ENCODE measurements at places on chromosomes 5 and 9. TPM values are rescaled to one million over a fixed set of nuclear protein-coding genes. Genes with fewer than 3 reads are reported as not detected.

DNA sequence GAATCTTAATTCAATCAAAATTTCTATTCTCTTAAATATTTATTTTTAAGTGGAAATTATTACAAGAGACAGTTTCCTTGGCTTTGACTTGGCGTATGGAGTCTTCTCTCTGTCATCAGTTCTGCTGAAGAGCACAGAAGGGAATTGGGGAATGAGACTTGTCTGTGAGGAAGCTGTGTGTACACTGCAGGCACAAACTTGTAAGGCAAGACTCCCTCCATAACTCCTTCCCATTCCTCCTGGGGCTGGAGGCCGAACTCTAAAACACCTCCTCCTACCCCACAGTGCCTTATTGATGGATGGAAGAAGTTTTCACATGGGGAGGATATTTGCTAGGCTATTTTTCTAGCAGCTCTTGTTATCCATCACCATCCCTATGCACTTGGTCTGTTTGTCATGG lies 187.4 kb upstream of the ELL2 start:
- DNase-seq = no peak

DNA sequence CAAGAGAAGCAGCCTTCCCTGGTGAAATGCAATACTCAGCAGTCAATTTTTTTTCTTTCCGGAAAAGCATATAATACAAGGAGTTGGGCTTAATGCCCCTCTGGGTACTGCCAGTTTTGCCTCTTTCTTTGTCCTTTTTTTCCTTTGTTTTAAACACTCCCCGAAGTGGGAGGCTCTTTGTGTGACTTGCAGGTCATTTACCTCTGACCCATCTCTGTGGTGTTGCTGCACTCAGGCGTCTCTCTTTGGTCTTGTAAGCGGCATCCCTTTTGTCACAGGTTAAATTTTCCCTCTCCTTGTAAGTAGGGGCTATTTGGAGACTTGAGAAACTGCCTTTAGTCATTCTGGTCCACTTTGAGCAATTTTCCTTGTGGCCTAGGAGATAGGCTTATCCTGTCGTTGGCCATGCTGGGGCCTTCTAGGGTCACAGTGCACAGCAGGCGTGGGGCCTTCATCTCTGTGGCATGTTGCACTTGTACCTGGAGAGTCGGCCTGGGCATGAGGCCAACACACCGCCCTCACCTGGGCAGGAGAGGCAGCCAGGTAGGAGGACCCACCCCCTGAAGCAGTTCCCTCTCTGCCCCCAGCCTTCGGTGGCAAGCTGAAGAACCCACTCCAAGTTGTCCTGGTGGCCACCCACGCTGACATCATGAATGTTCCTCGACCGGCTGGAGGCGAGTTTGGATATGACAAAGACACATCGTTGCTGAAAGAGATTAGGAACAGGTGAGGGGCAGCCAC lies 27.7 kb upstream of the CTSL start:
- DNase-seq = no peak

- DNase-seq = no peak
These were observed 2.4 kb upstream of the ZSWIM6 start for GRCh38 chr5:61329550-61330128.

- peak; percentile 86 for DNase-seq
These were observed 5.9 kb downstream of the FAM78A start for GRCh38 chr9:131270171-131271015.

- peak; percentile 76 for DNase-seq
These were observed 215.0 kb upstream of the PANK3 start for GRCh38 chr5:168793841-168794837.

DNA sequence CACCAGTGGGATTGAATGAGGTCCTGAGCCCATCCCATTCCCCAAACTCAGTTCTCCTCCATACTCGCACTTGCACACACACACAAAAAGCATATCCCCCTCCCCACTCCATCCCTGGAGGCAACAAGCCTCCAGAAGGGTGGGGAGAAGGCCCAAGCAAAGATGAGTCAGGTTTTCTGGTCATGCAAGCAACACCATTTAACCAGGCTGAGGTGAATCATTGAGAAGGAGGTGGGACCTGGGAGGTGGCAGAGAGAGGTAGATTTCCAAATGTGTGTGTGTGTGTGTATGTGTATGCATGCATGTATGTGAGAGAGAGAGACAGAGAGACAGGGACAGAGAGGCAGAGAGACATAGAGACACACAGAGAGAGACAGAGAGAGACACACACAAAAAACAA lies 185.2 kb upstream of the TRIM32 start:
- DNase-seq = no peak

The ENTPD2 gene
- total RNA-seq = 2.1 TPM

GRCh38 chr5:56696900-56697299 lies 118.4 kb upstream of the MAP3K1 start:
- DNase-seq = no peak

DNA sequence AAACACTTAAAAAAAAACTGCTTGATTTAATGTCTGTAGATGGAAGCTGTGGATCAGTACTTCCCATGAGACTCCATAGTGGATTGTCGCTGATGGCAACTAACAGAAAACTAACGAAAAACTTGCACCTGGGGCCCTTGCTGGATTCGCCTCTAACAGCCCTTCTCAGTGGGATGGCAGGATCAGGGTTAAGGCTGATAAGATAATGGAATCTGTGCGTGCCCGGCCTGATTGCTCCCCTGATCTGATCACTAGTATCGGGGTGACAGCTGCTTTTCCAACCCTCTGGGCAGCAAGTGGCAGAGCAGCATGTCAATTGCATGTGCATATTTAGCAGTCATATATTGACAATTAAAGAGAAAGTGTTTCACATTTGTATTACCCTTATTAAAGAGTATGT lies 185.8 kb upstream of the ELAVL2 start:
- DNase-seq = no peak

The FOXD4L3 gene
- not detected for total RNA-seq

The PPP1R26 gene
- 9.5 TPM for total RNA-seq

- DNase-seq = no peak
These were observed 43.1 kb upstream of the SLC2A8 start for GRCh38 chr9:127353882-127354281.

DNA sequence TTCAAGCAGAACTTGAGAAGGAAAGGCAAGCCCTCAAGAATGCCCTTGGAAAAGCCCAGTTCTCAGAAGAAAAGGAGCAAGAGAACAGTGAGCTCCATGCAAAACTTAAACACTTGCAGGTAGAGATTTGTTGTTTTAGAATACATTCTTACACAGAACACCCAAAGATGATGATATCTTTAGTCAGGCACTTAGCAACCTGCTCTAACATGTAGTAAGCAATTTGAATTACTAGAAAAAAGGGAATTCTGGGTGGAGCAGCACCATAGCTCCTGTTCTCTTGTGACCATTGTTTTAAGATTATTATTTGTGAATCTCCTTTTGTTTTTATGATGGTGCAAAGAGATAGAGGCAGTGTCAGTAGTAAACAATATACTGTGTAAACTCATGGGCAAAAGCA lies 63.1 kb downstream of the RAB14 start:
- DNase-seq = no peak

DNA sequence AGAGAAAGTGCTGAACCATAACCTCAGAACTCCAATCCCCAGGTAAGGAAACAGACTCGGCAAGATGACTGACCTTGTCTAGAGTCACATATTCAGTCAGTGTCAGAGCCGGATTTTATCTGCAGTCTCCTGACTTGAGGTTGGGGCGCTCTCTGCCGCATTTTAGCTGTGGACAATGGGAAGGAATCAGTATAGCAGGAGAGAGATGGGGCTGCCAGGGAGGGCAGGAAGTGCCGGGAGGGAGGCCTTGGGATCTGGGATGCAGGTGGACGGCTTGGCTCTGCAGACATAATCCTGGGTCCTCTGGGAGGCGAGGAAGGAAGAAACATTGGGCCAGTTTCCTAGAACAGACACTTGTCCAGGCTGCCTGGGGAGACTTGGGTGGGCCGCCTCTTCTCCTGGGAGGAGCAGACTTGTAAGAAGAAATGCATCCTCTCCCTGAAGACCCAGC lies 39.7 kb upstream of the COL15A1 start:
- DNase-seq = no peak

- DNase-seq = no peak
These were observed 49.2 kb downstream of the EQTN start for GRCh38 chr9:27247756-27248155.

The RNF183 gene
- total RNA-seq = not detected

- no peak for DNase-seq
These were observed 23.3 kb upstream of the CPLANE1 start for GRCh38 chr5:37272511-37272910.

DNA sequence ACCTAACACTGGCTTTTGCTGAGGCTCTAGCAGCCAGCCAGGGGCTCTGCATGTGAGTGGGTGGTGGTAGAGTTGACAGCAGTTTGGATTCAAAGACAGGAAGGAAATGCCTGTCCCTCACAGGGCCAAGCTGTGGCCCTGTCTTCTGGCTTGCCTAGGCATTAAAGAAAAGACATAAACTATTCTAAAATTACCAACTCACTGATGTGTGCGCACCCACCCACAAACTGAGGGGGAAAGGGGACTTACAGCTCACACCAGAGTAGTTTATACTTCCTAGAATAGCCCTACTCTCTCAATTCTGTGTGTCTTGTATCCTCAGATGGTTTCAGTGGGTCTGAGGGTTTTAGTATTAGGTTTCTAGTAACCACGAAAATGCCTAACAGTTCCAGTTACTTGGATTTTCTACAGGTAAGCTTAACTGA lies 18.3 kb upstream of the IL13 start:
- DNase-seq = no peak

The SUSD3 gene
- 3.6 TPM for total RNA-seq

GRCh38 chr9:36720043-36720442 lies 147.3 kb downstream of the MELK start:
- no peak for DNase-seq

DNA sequence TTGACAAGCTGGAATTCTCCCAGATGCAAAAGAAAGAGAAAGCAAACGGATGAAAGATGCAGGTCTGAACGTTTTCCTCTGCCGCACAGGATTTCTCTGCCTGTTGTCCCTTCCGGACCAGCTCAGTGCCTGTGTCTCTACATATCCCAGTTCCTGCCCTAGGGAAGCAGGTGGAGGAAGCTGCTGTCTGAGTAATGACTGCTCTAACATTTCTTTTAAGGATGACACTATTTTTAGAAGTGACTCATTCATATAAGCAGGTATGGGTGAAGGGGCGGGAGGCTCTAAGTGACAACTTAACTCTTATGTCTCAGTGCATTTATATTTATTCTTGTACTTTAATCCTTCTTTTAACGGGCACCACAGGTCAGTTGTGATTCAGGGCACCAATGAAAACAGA lies 128.8 kb downstream of the SLC24A2 start:
- DNase-seq = no peak

- DNase-seq = no peak
These were observed 101.0 kb downstream of the TMEM232 start for GRCh38 chr5:110625376-110625999.

- DNase-seq = no peak
These were observed 3.0 kb upstream of the ANKRD34B start for GRCh38 chr5:80573062-80573461.

- DNase-seq = no peak
These were observed 5.8 kb downstream of the C5orf22 start for GRCh38 chr5:31537851-31538250.

The PKD2L2 gene
- not detected for total RNA-seq

GRCh38 chr5:122500245-122501088 lies 188.4 kb downstream of the SNCAIP start:
- DNase-seq = peak; percentile 70

GRCh38 chr5:91840412-91840811 lies 457.3 kb upstream of the ARRDC3 start:
- no peak for DNase-seq

GRCh38 chr5:180040287-180041214 lies 31.0 kb downstream of the RNF130 start:
- DNase-seq = no peak

The ADAMTS6 gene
- 7.1 TPM for total RNA-seq

DNA sequence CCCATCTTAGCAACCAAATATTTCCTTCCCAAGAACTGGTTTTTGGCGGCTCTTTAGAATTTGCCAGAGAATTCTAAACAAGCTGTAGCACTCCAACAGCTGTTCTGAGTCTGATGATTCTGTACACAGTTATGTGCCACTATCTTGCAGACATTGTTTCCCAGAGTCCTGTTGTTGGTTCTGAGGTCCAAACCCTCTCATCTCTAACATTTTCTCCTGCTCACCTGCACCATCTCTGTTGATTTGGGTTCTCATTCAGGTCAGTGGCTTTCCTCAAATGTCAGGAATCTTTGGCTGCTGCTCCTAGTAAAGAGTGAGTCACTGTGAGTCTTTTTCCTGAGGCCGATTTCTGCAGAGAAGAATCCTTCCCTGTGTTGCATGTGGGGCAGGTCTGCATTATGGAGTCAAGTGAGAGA lies 50.0 kb downstream of the CAMSAP1 start:
- no peak for DNase-seq

DNA sequence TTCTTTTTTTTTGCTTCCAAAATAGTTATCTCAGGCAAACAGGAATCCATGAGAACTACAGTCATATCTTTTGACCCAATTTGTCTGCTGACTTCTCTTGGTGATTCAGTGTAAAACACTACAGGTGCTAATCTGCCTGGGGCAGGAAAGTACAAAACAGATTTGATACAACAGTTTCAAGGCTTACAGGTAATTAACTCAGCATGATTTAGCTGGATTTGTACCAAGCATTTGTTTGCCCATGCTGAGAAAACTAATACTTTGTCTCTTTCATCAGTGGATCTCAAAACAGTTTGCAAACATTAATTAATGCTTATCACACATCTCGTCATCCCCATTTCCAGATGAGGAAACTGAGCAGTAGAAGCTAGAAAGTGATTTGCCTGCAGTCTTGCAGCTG lies 312.5 kb upstream of the SEMA6A start:
- no peak for DNase-seq

DNA sequence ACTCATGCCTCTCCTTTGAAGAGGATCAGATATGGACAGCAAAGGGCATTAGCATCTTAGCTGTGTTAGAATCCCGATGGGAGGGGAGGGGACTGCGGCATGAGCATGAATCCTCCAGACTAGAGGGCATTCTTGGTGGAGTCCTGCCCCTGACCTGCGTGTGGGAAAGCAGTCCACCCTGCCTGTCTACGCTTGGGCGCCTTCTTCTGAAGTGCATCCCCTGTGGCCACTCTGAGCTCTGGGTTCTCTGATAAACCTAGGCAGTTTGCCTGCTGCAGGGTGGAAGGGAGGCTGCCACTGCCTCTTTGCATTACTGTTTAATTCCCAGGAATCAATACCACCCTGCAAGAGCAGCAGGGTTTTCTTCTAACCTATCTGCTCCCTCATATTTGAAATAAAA lies 169.3 kb downstream of the INSYN2B start:
- no peak for DNase-seq

The SCGB3A1 gene
- total RNA-seq = not detected

DNA sequence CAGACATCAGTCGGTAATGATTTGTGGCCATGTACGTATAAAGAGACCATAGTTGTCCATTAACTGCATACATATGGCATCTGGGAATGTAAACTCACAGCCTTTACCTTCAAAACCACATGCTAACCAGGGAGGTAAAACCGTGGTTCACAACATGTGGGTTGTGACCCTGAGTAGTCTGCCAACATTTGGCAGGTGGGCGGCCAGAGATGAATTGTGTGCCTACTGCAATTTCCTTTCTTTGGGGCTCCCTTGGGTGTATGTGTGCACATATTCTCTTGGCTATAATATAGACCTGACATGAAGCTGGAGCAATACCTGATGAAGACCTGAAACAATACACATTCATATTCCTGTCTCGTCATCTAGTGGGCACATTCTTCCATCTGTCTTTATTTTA lies 396.0 kb downstream of the MLLT3 start:
- DNase-seq = no peak

- DNase-seq = no peak
These were observed 169.7 kb downstream of the ZDHHC21 start for GRCh38 chr9:14523545-14523944.

The FOXE1 gene
- not detected for total RNA-seq

The SARDH gene
- total RNA-seq = 3.0 TPM

GRCh38 chr5:106121972-106122605 lies 1548.6 kb downstream of the EFNA5 start:
- DNase-seq = no peak

The CTSV gene
- not detected for total RNA-seq
